Tibial nerve (tissue), 4 donors: ENCODE measurements at places on chromosomes 1 and 21. TPM values are rescaled to one million over a fixed set of nuclear protein-coding genes. Genes with fewer than 3 reads are reported as not detected.

AMPD1 gene
- not detected for total RNA-seq

VWA5B1 gene
- total RNA-seq = not detected

TCHH gene
- total RNA-seq = 0.22 TPM

GRCh38 chr1:19468397-19468956 lies 16.9 kb downstream of the CAPZB start:
- H3K27ac ChIP-seq = peak overlapping the region; percentile 79
- H3K4me1 ChIP-seq = peaks cover 66% of the 10 kb centered on the region
- H3K36me3 ChIP-seq = no peaks in the 10 kb centered on the region
- no peak overlapping the region for H3K4me3 ChIP-seq

GRCh38 chr1:1440262-1441001 lies 4.9 kb downstream of the VWA1 start:
- no peak for DNase-seq
- peaks cover 18% of the 10 kb centered on the region for H3K36me3 ChIP-seq
- H3K4me3 ChIP-seq = no peak overlapping the region

DNA sequence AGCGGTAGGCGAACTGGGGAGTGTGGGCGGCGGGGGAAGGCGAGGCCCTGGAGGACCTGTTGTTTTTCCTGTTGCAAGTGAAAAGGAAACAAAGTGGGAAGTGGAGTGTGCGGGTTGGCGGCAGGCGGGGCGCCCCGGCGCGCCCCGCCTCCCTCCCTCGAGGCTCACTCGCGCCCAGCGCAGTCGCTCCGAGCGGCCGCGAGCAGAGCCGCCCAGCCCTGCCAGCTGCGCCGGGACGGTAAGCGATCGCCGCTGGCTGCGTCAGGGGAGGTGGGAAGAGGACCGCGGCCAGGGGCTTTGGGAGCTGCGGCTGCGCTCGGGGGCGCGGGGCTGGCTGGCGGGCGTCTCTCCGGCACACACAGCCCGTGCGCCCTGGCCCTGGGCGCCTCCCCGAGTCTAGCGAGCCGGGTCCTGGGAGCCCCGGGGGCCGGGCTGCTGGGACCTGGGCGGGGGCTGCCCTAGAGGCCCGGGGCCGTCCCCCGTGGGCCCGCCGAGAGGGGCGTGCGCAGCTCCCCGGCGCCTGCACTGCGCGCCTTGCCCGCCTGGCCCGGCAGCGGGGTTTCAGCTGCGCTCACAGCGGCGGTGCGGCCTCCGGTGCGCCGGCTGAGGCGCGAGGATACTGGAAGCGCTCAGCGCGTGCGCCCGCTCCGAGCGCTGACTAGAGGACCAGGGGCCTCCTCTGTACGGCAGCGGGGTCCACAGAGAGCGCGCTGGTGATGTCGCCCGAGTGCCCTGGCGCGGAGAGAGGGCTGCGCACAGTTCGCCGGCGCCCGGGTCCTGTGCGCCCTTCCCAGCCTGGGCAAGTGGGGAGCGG lies at the start of gene PIK3CD:
Gene PIK3CD, plus strand, starts transcription at position 167 of the 814 bp plus-strand sequence. CDS start 58,725 bp downstream, outside the sequence.
- no peak for DNase-seq
- H3K36me3 ChIP-seq = no peaks in the 10 kb centered on the region

DNA sequence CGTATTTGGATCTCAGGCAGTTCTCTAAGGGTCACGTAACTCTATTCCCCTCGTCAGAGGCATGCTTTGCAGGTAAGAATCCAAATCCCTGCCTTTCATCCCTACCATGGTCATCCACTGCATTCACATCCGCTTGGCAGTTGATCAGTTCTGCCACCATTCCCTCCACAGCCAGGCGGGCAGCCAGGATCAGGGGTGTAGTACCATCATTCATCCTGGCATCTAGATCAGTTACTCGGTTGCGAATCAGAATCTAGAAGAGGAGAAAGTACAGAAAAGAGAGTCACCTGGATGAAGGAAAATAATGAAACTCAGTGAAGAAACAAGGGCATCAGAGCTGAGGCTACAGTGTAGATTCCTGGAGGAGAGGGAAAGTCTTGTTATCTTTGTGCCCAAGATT lies 22.0 kb upstream of the ADAM30 start:
- H3K4me1 ChIP-seq = no peaks in the 10 kb centered on the region
- H3K36me3 ChIP-seq = peaks cover 6% of the 10 kb centered on the region
- H3K4me3 ChIP-seq = no peak overlapping the region
- H3K27ac ChIP-seq = no peak overlapping the region

GRCh38 chr1:77513839-77514763 lies 168.4 kb downstream of the ZZZ3 start:
- no peaks in the 10 kb centered on the region for H3K27me3 ChIP-seq
- DNase-seq = no peak
- H3K4me3 ChIP-seq = no peak overlapping the region
- H3K4me1 ChIP-seq = peaks cover 40% of the 10 kb centered on the region

DNA sequence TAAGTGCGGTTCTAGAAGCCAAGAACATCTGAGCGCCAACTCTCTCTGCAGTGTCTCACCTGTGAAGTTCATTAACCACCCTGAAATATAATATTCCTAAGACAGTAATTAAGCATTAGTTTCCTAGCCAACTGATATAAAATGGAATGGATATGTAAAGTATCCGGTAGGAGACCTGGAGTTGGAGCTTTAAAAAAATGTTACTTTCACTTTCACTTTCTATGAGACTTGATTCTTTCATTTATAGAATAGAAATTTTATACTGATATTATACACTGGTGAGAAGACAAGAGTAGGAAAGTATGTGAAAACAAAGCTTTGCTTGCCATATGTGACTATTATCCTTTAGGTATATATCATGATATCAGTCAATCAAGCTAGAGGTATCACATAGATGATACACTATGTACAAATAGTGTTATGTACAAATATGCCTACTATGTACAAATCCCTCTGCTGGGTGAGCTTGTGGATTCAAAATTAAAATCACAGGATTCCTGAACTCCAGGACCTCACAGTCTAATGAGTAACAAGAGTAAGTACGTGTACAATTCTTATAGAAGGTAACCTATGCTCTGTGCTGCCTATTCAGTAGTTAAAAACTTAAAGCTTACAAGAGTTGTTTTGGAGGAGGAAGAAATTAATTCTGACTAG lies 934.2 kb downstream of the TTLL7 start:
- DNase-seq = no peak
- no peaks in the 10 kb centered on the region for H3K36me3 ChIP-seq
- no peak overlapping the region for H3K4me3 ChIP-seq
- H3K27ac ChIP-seq = no peak overlapping the region

DNA sequence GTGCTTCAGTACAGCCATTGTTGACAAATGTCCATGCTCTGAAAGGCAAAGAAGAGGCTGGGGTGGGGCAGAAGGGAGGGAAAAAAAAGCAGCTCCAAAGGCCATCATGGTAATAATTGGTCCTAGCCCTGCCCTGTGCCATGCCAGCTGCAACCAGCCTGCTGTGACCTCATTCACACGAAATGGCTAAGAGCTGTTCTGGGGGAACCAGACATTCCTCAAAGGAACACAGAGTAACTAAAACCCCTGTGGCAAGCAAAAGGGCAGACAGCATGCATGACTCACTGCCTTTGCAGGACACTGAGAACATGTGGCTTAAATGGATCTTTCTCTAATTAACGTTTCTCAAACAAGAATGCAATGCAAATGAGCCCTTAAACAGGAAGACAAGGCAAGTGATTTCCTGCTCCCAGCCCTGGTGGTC lies 42.3 kb downstream of the STYXL2 start:
- H3K27me3 ChIP-seq = no peaks in the 10 kb centered on the region
- no peak overlapping the region for H3K27ac ChIP-seq
- no peaks in the 10 kb centered on the region for H3K4me1 ChIP-seq
- H3K4me3 ChIP-seq = no peak overlapping the region
- no peaks in the 10 kb centered on the region for H3K36me3 ChIP-seq
- DNase-seq = no peak

- no peaks in the 10 kb centered on the region for H3K27me3 ChIP-seq
- no peak overlapping the region for H3K4me3 ChIP-seq
- no peak for DNase-seq
Measured at GRCh38 chr21:38800924-38801744, 4.6 kb upstream of the ETS2 start.

DNA sequence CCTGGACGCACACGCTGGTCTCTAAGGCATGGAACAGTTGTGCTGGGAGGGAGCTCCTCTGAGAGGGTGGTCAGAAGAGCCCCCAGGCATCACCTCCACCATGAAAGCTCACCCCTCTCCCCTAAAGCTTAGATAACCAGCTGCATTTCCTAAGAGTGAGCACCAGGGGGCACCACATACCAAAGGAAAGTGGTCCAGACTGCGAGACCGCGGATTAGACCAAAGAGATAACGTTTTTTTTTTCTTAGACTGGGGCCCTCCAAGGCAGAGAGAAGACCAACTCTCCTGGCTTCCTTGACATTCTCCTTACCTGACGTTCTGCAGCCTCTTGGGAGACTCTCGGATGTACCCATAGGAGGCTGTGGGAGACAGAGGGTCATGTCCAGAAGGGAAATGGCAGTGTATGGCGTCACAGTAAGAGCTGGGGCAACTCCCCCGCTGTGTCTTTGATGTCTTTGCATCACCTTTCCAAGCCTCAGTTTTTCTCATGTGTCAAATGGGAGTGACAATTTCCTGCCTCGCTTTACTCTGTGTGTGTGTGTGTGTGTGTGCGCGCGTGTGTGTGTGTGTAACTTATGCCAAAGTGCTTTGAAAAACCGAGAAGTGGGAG lies 12.3 kb upstream of the IFNLR1 start:
- DNase-seq = no peak
- H3K4me1 ChIP-seq = peaks cover 14% of the 10 kb centered on the region
- no peaks in the 10 kb centered on the region for H3K36me3 ChIP-seq
- H3K27me3 ChIP-seq = no peaks in the 10 kb centered on the region
- no peak overlapping the region for H3K4me3 ChIP-seq

GRCh38 chr1:183810121-183810520 lies 5.2 kb downstream of the RGL1 start:
- H3K4me3 ChIP-seq = no peak overlapping the region
- peaks cover 39% of the 10 kb centered on the region for H3K4me1 ChIP-seq
- no peak overlapping the region for H3K27ac ChIP-seq

GRCh38 chr1:106717591-106717990 lies 338.9 kb upstream of the PRMT6 start:
- H3K27ac ChIP-seq = no peak overlapping the region
- H3K36me3 ChIP-seq = no peaks in the 10 kb centered on the region
- H3K4me1 ChIP-seq = peaks cover 4% of the 10 kb centered on the region
- H3K27me3 ChIP-seq = no peaks in the 10 kb centered on the region
- no peak for DNase-seq
